ENCODE measurements at places on chromosomes 11 and 22. TPM values are rescaled to one million over a fixed set of nuclear protein-coding genes. Genes with fewer than 3 reads are reported as not detected.

Gene KCNK7
- total RNA-seq = not detected

Gene TENM4
- 0.53 TPM for total RNA-seq

Gene TSSK2
- not detected for total RNA-seq

- H3K4me3 ChIP-seq = no peak overlapping the region
- H3K36me3 ChIP-seq = no peaks in the 10 kb centered on the region
- DNase-seq = peak; percentile 41
- H3K27ac ChIP-seq = no peak overlapping the region
- peaks cover 26% of the 10 kb centered on the region for H3K4me1 ChIP-seq
Measured at GRCh38 chr11:3088806-3089205, 31.6 kb upstream of the CARS1 start.

- H3K4me1 ChIP-seq = 0 out of 2 replicates have a peak, but pooled peaks cover 3% of the 10 kb centered on the region
- no peaks in the 10 kb centered on the region for H3K27me3 ChIP-seq
- no peak overlapping the region for H3K4me3 ChIP-seq
- no peaks in the 10 kb centered on the region for H3K36me3 ChIP-seq
- no peak overlapping the region for H3K27ac ChIP-seq
- no peak for DNase-seq
Measured at GRCh38 chr22:32752326-32752725, 49.2 kb upstream of the TIMP3 start.

DNA sequence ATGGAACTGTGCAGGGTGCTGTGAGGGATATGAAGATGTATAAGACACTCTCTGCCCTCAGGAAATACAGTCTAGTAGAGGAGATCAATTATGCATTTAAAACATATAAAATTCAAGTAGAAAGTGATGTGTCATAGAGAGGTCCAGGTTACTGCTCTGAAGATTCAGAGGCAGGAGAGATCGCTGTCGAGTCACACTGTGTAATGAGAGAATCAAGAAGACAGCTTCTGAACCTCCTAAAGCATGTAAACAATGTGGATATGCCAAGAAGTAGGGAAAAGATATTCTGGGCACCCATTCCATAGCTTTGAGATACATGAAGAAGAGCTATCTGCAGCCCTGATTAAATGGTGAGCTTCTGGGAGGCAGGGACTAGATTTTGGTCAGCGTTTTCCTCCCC, 16.7 kb downstream of the SSH3 start:
- peaks cover 4% of the 10 kb centered on the region for H3K4me1 ChIP-seq
- H3K27ac ChIP-seq = no peak overlapping the region
- H3K27me3 ChIP-seq = no peaks in the 10 kb centered on the region
- DNase-seq = no peak
- no peaks in the 10 kb centered on the region for H3K36me3 ChIP-seq
